ENCODE measurements at places on chromosomes 5 and 9.

GRCh38 chr5:3034881-3035280, 283.4 kb upstream of the IRX2 start:
- no peak for DNase-seq

- no peak for DNase-seq
Measured at GRCh38 chr9:3059781-3060468, 216.0 kb upstream of the PUM3 start.

DNA sequence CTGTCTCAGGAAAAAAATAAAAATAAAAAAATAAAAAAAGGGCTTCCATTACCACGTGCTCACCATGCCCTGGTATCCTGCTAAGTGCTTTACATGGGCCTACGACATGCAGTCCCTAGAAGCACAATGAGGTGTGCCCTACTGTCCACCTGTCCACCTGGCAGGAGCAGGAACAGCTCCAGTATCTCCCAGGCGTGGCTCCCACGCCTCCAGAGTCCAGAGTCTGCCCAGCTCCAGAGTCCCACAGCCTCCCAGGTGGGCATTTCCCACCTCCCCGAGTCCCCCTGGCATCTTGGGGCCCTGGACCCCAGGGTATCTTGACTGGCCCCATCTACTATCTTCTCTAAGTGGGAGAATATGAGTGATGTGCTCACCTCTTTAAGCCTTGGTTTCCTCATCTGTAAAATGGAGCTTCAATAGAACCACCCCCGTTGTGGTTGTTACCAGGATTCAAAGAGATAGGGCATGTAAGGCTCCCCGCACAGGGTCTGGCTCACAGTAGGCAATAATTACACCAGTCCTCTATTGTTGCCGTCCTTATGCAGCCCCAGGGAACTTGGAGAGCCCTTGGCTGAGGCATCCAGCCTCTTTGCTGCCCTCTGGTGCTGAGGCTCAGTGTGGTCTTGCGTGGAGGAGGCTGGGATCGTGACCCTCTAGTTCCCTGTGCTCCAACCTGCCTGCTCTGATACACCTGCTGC, 8.9 kb downstream of the CXCL14 start:
- no peak for DNase-seq

DNA sequence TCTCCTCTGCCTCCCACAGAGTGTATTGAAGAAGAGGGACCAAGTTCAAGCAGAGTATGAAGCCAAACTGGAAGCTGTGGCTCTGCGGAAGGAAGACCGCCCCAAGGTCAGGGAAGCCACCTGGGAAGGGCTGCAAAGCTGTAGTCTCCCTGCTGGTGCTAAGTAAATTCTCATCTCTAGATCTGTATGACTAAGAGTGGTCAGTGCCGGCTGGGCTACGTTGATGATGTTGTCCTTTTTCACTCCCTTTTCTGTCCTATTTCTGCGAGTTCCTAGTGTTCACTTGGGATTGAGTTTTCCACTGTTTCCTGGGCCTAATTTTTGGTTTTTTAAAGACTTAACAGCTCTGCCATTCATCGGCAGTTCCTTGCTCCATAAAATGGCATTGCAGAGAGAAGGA, 39.8 kb downstream of the SLC46A2 start:
- no peak for DNase-seq

DNA sequence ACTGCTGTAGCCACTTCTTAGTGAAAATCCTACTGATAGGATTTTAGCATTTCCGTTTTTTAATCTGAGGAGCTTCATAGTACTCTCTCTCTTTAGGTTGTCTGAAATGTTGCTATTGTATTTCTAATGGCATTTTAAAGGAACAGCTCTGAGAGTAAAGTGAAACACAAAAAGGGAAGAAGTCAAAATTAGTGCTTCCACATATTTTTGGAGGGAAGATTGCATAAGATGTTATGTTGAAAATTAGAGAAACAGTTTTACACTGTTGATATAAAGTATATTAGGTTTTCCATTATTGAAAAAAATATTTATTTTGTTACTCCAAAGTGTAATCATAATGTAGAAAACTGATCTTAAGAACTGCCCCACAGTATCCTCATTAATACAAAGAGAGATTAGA, 525.1 kb downstream of the TAF11L14 start:
- no peak for DNase-seq

DNA sequence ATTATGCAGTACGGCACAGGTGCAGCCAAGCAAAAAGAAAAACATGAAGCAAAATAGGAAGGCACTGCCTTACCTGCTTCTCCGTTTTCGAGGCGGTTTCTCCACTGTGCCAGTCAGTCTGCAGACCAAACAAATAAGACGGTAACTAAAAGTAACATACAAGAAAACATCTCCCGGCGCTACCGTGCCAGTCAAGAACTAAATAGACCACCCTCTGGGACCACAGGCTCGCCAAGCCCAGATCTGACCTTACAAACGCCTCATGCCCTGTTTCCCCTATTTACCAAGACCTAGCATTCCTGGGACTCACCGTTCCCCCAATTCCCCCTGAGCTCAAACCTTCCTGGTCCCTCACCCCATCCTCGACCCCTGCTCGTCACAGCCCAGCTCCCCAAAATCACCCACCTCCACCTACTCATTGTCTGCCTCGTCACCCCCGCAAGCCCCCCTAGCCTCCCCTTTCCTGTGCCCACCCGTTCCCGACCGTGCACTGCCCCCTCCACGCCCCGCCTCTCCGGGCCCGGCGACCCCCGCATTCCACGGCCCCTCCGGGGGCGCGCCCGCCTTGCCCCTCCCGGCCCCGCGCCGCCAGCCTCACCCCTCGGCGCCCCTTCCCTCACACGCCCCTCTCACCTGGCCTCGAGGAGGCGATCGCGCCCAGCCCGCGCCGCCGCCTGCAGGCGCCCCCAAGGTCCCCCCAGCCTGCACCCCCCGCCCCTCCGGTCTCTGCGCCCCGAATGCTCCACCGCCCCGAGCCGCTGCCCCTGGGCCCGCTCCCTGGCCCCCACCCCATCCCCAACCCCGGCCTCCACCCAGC, 560 bp downstream of the SCAI start:
- DNase-seq = no peak

DNA sequence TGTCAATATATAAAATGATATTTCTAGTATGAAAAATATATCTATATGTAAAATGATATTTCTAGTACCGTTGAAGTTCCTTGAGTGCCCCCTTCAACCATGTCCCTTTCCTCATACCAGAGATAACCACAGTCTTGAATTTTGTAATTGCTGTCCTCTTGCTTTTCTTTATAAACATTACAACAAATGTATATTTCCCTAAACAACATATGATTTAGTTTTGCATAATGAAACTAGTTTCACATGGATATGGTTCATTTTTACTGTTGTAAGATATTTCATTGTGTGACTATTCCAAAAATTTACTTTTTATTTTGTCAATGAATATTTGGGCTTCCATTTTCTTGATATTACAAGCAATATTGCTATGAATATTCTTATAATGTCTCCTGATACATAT, 14.0 kb downstream of the NLN start:
- no peak for DNase-seq

DNA sequence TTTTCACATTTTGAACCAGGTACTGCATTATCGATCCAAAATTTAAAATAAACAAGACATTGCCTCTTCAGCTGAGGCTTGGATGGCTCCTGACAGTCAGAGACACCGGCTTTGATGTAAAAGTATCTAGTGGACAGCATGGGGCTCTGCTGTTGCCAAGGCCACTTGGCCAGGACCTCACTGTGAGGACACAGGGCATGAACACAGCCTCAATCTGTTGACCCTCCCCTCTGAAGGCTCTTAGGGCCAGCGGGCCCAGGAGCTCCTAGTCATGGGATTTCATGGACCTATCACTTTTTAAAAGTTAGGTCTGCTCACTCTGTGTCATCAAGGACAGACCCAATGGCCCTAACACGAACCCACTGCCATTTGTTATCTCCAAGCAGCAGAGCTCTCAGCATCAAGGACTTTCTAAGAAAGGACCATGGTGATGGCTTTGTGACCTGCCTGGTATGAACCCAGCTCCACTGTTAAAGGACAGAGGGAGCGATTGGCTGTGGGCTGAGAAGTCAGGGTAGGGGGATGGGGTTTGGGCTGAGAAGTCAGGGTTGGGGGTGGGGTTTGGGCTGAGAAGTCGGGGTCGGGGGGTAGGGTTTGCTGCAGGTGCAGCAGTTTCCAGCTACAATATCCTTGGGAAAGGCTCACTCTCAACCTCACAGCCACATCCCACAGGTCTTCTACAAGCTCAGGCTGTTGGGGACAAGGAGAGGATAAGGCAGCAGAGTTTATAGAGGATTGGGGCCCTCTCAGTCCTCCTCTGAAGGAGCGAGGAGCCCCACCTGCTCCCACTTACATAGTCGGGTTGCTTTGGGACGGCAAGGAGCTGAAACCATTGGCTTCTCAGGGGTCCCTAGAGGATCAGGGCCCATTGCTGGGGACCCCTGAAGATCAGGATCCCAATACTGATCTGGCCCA, 146.8 kb downstream of the BARX1 start:
- no peak for DNase-seq

- no peak for DNase-seq
Measured at GRCh38 chr5:154861946-154862345, 3.5 kb downstream of the CNOT8 start.

DNA sequence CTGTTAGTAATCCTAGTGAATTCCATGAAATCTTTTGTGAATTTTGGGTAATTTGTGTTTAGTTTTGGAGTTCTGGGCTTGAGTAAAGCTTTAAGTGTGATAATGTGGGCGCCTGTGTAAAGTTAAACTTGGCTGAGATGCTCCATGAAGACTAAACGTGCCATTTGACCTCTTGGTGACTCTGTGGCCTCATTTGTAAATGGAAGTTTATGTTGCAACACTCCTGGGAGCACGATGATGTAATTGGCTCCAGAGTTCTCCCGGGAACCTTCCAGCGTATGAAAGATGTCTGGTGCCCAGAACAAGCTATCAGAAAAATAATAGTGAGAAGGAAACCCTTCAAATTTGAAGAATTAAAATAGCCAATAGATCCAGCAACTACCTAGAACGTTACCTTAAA, 981.2 kb downstream of the TLE4 start:
- no peak for DNase-seq

DNA sequence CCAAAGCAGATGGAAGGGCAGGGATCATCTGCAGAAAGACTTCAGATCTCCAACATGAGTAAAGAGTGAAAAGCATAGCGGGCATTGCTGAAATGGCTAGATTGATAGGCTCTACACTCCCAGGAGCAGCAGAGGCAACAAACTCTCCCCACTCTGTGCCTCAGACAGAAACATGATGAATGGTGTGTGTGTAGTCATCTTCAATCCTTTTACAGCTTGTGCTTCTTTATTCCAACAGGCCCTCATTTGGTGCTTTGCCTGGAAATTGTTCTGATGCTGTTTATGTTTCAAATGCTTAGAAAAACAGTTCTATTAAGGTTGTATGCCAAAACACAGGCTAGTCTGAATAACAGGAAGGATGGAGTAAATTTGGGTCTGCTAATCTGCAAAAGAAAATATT, 176.2 kb downstream of the DMRTA1 start:
- no peak for DNase-seq

DNA sequence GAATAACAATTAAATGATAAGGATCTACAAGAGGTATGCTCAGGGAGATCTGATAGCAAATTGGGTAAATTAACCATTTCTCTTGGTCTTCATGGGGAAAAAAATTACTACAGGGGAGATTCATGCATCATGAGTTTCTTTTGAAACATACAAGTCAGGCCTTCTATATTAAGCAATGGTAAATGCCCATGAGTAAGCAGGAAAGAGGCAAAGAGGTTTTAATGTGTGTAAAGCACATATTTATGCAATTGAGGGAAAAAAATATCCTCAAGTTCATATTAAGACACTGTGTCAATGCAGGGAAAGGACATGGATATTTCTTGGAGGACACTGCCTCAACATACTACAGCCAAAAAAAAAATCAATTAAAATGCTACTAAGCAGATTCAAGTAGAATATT, 73.4 kb upstream of the NR4A3 start:
- no peak for DNase-seq

DNA sequence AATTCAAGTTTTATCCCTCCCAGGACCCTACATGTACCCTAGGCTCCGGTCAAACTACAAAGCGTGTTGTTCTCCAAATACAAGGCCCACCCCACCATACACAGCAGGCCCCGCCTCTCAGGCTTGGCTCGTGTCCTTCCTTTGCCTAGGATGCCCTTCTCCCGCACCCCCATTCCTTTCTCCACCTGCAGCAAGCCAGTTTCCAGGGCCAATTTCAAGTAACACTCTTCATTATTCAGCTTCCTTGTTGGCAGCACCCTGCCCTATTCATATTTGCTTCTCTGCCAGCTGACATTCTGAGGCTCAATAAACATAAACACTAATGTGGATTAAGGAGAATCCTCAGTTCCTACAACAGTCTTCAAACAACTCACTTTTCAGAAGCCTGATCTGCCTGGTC, 31.7 kb downstream of the EPB41L4B start:
- no peak for DNase-seq

DNA sequence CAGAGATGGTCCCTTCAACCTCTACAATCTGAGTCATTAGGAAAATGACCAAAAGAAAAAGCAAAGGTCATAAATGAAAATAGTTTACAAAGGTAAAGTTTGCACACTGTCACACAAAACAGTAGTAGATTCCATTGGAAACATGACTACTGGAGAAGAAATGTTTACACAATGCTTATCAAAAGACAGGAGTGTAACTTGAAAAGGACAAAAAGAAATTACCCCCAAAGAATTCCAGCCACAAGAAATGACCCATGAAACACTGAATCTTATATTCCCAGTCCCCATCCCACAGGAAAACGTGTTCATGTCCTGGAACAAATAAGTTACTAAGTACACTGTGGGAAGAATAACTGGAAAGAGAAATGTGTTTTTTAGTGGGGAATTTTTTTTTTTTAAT, 385.1 kb downstream of the SEMA5A start:
- no peak for DNase-seq

DNA sequence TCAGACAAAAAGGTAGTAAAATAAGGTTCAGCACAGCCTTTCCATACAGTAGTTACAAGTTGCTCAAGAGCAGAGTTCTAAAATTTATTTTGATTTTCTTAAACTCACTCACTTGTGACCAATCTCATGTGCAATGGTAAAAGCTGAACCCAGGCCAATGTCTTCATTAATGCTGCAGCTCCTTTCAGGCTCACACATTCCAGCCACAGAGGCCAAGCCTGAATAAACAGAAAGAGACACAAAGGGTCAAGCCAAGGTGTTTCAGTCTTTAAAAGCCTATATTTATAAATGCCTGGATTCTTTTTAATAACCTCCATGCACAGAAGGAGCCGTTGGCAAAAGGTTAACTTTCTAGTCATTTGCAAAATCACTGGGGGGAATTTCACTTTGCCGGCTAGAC, 152.5 kb downstream of the ADAMTS6 start:
- DNase-seq = no peak

All from stimulated activated CD4-positive, alpha-beta T cell treated with anti-CD3 and anti-CD28 coated beads, Interleukin-15, amount 100 ng/mL, for 48 hours (primary cell).